ENCODE measurements at places on chromosomes 7 and 10. TPM values are rescaled to one million over a fixed set of nuclear protein-coding genes. Genes with fewer than 3 reads are reported as not detected.

PNLIPRP3 gene
- total RNA-seq = 2.2 TPM

MYH16 gene
- not detected for total RNA-seq

CAMK1D gene
- 12.8 TPM for total RNA-seq

PON1 gene
- not detected for total RNA-seq

KCNIP2 gene
- total RNA-seq = 5.9 TPM
